ENCODE measurements at places on chromosomes 6 and 20. TPM values are rescaled to one million over a fixed set of nuclear protein-coding genes. Genes with fewer than 3 reads are reported as not detected.

DNA sequence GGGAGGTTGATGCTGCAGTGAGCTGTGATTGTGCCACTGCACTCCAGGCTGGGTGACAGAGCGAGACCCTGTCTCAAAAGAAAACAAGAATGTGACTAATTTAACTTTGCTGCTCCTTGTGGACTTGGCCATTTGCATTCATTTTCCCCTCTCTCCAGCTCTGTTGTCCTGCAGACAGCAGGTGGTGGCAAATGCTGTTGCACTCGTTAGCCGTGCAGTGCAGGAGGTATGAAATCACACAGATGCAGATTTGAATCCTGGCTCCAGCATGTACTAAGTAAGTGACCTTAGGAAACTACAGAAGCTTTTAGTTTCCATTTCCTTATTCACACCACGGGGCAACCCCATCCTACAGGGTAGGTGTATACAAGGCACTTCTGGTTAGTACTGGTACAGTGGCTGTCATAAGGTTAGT, 9.6 kb upstream of the BEND3 start:
- DNase-seq, result no peak

CRISP2 gene
- total RNA-seq, result not detected

APOM gene
- not detected for total RNA-seq

- no peak for DNase-seq
Observed at GRCh38 chr6:35960187-35960586, 39.3 kb upstream of the SRPK1 start.

SH3BGRL2 gene
- total RNA-seq, result 29.1 TPM

DNA sequence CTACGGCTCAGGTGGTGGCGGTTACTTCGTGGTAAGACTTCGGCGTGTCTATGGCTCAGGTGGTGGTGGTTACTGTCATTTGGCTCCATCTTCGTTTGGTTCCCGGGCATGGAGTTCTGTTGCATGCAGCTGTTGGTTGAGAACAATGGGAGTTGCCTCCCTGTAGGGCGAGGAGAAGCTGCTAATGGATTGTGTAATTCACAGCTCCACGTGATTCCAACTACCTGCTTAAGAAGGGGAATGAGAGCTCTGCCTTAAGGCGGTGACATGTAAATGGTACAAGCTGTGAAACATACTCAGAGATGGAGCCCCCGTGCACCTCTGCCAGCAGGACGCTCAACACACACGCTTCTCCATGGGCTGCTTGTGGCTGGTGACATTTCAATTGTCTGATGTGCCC, 12.4 kb upstream of the DACT2 start:
- DNase-seq, result no peak

BTNL2 gene
- total RNA-seq, result not detected

DNA sequence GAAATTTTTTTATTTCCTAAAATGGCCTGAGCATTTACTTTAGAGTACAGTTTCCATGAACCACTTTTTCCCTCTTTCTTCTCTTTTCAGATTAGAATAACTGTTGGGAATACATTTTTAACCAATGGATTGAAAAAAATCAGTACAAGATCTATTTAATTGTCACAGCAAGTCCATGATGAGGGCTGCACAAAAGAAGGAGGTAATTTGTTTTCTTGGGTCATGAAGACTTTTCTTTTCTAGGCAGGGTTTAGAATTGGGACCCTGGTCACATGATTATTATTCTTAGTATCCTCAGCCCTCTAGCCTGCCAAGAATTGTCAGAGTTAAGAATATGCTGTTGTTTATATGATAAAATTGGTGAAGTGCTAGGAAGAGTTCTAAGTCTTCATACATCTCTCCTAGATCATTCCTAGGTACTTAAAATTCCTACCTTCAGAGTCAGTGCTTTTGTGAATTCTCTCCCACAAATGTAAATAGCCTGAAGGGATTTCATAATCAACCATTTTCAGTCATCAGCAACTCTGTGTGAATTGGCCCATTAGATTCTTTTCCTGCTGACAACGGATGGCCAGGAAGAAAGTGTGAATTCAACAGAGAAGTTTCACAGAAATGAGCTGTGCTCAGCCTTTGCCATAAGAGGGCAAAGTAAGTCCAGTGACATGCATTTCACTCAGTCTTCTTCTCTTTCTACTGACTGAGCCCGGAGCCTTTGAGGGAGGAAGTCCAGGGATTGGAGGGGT, 32.4 kb upstream of the TPBG start:
- DNase-seq, result no peak

DNA sequence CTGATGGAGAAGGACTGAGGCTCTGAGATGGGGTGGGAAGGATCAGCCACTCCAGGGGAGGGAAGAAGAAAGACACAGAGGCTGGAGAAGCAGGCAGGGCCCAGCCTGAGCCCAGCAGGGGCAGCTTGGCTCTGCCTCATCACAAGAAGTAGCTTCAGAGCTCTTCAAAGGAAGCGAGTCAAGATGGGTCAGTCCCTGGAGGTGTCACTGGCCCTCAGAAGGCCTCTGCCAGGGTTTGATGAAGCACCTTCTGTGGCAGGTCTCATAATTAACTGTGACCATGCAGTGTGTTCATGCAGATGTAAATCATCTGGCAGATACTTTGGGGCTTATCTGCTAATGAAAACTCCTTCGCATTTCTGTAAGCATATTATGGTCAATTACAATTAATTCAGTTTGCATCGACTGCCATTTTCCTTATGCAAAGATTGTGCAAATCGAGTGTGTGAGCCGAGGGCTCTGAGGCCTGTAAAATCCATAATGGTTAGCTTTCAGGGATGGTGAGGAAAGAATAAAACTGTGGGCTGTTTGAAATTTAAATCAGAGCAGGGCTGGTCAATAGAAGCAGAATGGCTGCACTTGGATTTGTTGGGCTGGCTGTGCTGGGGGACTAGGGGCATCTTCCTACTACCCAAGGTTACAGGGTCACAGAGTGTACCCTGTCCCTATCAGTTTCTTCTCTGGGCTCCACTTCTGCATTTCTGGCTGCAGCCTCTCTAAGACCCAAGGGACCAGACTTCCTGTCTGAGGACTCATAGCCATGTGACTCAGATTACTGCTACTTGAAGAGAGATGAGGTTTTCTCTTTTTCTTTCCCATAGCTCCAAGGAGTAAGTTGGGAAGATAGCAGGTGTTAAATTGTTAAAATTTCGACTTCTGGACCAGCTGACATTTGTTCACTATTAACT, 376.6 kb downstream of the DHX35 start:
- no peak for DNase-seq

DNA sequence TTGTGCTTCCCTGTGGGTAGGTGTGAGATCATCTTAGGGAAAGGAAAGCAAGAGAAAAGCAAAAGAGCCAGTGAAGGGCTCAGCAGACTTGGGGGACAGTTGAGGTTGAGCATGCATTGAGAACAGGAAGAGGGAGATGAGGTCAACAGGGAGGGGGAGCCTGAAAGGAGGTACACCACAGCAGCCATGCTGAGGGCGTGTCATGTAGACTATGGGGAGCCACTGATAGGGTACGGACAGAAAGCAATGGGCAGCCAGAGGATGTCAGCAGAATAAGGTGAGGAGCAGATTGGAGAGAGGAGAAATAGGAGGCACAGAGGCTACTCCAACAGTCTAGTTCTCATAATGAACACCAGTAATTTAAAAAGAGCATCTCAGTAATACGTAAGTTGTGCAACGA, 351.1 kb upstream of the HTR1E start:
- no peak for DNase-seq

HUS1B gene
- total RNA-seq, result 2.6 TPM

- no peak for DNase-seq
Observed at GRCh38 chr6:118639054-118639964, 12.1 kb downstream of the CEP85L start.

DNA sequence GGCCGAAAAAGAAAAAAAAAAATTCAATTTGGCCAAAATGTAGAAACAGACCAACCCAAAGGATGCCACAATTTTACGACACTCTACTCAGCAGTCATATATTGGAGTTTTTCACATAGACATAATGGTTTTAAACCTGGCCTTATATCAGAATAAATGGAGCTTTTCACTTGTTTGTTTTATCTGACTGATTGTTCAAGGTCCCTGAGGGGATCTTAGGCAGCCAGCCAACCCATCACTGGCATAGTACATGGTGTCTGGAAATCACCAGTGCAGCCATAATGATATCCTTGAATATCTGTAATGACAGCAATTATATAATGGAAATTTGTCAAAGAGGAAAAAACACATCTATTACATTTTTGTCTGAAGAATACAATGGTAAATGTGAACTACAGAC, 96.9 kb downstream of the PRSS35 start:
- no peak for DNase-seq

DNA sequence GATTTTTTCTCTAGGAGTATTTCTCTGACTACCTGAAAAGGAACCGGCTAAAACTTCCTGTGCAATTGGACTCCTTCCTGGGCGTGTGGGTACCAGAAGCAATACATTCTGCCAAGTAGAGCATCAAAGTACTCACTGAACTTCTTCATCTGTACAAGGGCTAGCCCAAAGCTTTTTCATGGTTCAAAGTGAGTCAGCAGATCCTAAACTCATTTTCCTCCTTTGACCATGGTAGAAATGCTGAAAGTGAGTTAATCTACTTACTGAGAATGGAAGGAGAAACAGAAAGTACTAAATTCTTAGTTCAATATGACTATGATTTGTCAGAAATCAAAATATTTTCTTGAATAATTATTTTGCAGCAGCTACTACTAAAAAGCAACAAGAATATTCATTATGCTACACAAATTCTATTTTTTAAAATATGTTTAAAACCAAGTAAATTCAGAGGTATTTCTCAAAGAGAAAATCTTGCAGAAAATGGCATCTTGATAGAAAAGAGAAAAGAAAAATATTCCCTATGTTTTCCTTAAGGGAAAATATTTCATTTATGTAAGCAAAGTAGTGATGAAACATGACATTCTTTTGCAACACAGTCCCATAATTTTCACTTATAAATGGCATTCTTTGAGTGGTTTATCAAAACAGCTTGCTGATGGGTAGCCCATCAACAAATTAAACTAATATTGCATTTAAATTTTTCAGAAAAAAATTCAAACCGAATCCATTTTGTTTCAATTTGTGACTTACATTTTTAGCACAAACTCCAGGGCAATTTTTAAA, 3.7 kb upstream of the BEND6 start:
- no peak for DNase-seq

DNA sequence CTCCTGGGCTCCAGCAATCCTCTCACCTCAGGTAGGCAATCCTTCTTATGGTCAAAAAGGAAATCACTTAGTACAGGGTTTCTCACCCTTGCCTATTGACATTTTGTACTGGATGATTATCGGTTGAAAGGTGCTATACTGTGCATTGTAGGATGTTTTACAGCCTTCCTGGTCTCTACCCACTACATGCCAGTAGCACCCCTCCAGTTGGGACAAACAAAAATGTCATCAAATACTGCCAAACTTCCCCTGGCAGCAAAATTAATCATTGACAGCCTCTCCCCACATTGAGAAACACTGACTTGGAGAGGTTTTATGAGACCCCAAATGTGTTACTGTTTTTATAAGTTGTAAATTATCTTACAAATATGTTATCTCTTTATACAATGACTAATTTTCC, 368.1 kb downstream of the PKHD1 start:
- no peak for DNase-seq

GRCh38 chr6:16471222-16471909, 233.0 kb downstream of the GMPR start:
- no peak for DNase-seq

GATA5 gene
- not detected for total RNA-seq

GRCh38 chr20:53202777-53203176, 230.6 kb downstream of the TSHZ2 start:
- no peak for DNase-seq

GRCh38 chr20:38357653-38358207, 11.4 kb downstream of the LBP start:
- DNase-seq, result no peak

ANGPT4 gene
- total RNA-seq, result 1.6 TPM

BPIFA1 gene
- total RNA-seq, result not detected

CD24 gene
- total RNA-seq, result 0.95 TPM

SSTR4 gene
- not detected for total RNA-seq

DNA sequence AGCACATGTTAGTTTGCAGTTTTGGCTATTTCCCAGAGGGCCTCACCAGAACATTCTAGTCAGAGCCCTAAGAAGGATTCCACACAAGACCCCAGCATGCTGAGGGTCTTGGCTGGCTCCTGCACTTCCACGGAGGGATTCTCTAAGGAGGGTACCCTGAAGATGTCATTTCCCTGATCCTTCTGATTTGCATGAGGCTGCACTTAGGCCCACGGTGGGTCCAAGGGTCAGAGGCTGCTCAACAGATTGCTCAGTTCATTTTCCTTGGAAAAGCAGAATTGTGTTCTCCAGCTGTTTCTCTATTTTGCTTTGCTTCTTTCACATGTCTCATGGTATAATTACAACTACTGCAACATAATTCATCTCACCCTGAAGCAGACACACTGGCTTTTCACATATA, 22.2 kb downstream of the PREP start:
- DNase-seq, result no peak
